Left ventricle myocardium superior (tissue), 1 donor: ENCODE measurements at places on chromosomes 1 and 21.
A peak's percentile ranks its signal among the peaks of the same experiment; 100 is the strongest.

GRCh38 chr1:28887835-28888682, 26.3 kb upstream of the EPB41 start:
- peak; percentile 72 for DNase-seq

GRCh38 chr21:36104317-36105300, 30.3 kb upstream of the CBR3 start:
- peak; percentile 70 for DNase-seq

DNA sequence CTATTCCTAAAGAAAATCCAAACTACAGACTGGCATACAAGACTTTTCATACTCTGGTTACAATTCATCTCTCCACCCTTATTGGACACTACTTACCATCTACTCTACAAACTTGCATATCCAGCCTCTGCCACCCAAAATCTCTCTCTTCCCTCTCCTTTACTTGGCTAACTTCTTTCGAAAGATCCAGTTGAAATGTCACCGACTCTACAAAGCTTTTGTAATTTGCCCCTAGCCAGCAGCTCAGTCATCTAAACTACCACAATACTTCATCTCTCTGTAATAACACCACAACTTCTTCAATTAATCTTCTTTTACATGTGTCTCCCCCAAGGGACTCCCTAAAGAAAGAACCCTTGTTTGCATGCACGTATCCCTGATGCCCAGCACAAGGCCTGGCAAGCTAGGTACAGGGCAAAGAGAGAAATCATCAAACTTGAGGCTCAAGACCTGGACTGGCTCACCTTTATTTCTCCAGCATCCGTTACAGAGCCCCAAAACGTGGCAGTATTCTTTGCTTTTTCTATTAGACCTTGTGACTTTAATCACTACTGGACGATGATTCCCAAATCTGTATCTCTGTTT, 2.7 kb downstream of the ZBTB21 start:
- no peak for DNase-seq

- no peak for DNase-seq
Measured at GRCh38 chr1:21631944-21632887, 36.9 kb downstream of the RAP1GAP start.

GRCh38 chr21:33688353-33688752, 46.1 kb downstream of the ITSN1 start:
- no peak for DNase-seq

DNA sequence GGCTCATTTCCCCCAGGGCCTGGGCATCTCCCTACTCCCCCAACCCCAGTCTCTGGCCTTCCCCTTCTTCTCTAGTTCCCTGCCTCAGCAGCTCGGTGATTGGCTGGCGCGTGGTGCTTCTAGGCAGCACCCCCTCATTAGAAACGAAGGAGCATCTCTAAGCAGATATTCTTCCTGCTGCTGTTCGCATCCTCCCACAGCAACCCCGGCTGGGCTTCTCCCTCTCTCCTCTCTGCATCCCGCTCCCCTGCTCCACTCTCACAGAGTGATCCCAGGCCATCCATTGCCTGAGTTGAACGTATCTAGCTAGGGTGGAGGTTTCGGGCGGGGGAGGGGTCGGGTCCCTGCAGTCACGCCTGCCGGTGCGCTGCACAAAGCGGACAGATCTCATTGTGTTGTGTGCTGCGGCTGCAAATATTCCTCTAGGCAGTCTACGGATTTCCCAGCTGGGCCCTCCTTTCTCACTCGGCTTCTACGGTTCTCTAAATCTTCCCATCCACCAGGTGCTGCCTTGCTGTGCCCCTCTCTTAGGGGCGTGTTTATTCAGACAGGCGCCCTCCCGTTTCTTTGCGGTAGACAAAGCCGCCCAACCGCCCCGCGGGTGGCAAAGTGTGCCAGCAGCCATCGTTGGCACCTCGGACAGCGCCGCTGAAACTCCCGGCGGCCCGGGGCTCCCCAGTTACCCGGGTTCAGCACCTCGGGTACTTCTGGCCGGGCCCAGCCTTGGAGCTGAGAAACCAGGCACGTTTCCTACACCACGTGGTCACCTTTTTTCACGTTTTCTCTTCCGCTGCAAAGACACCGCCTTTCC, 2.2 kb downstream of the CACNA1E start:
- peak; percentile 32 for DNase-seq

- DNase-seq = peak; percentile 66
Measured at GRCh38 chr1:227749916-227750710, 14.9 kb downstream of the SNAP47 start.

- no peak for DNase-seq
Measured at GRCh38 chr1:78234496-78234895, 188.7 kb downstream of the GIPC2 start.

DNA sequence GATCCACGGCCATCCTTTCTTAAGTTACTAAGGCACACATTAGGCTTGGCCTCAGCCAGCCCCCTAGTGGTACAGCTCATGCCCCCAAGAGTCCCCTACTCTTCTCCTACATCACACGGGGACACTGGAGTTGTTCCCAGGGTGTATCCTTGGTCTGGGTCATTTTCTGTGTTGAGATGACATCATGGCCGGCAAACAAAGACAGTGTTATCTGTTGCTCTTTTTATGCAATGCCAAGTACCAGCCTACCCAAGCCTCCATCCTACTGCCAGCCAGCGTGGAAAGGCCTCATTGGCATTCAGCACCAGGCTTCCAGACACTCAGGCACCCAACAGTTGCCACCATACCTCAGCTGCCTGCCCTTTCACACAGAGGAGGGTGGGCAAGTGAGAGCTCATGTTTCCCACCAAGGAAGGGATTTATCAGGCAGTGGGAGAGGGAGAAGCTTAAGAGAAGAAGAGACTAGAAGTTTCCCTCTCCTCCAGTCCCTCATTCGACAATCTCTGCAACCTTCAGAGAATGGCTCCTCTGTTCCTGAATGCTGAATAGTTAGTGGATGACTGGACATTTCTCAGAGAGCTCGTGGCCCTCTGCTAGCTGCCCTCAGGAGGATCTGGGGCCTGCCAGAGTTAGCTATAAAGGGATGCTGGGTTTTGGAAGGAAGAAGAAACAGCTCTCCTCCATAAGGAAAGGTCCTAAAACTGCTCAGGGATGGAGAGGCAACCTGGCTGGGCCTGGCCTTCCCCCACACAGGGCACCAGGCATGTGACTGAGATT, 17.7 kb downstream of the CBR1 start:
- no peak for DNase-seq

GRCh38 chr1:36339215-36339614, 15.8 kb upstream of the EVA1B start:
- DNase-seq = no peak

- no peak for DNase-seq
Measured at GRCh38 chr21:29190923-29191331, 60.5 kb downstream of the MAP3K7CL start.

DNA sequence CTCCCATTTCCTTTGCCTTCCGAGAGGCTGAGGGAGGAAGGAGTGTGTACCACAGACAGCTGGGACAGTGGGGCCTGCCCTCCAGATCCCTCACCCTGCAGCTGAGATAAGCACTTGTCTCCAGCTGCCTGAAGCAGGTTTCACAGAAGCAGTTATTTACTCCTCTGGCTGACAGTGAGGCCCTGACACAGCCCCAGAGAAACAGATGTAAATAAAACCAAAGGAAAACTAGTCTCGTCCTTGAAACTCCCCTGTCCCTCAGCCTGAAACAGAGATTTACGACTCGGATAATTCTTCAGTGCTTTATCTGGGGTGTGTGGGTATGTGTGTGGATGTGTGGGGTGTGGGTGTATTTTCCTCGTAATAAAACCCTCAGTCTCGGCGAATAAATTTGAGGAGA, 181.1 kb downstream of the IGSF21 start:
- DNase-seq = no peak

DNA sequence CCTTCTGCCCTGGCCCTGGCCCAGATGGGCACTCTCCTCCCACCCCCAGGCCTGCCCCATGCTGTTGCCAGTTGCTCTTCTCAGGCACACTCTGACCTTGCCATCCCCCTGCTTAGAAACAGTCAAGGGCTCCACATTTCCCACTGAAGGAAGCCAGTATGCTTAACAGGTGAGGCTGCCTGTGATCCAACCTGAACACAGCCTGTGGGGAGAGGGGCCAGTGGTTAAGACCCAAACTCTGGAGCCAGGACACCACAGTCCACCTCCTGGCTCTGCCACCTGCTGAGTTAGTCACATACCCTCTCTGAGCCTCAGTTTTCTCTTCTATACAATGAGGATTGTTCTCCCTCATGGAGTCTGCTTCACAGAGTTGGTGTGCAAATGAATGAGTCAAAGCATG, 526.9 kb downstream of the MATN1 start:
- no peak for DNase-seq

DNA sequence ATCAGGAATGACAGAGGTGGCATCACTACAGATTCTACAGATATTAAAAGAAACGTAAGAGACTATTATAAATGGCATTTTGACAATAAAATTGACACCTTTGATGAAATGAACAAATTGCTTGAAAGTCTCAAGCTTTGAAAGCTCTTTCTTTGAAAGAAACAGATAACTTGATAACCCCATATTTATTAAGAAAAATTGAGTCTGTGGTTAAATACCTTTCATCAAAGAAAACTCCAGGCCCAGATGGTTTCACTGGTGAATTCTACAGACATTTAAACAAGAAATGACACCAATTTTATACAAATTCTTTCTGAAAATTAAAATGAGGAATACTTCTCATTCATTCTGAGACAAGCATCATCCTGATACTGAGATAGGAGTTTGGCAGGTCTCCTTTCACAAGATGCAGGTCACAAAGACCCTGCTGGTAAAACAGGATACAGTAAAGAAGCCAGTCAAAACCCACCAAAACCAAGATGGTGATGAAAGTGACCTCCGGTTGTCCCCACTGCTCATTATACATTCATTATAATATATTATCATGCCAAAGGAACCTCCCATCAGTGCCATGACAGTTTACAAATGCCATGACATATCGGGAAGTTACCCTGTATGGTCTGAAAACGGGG, 210.9 kb downstream of the AKT3 start:
- DNase-seq = no peak

DNA sequence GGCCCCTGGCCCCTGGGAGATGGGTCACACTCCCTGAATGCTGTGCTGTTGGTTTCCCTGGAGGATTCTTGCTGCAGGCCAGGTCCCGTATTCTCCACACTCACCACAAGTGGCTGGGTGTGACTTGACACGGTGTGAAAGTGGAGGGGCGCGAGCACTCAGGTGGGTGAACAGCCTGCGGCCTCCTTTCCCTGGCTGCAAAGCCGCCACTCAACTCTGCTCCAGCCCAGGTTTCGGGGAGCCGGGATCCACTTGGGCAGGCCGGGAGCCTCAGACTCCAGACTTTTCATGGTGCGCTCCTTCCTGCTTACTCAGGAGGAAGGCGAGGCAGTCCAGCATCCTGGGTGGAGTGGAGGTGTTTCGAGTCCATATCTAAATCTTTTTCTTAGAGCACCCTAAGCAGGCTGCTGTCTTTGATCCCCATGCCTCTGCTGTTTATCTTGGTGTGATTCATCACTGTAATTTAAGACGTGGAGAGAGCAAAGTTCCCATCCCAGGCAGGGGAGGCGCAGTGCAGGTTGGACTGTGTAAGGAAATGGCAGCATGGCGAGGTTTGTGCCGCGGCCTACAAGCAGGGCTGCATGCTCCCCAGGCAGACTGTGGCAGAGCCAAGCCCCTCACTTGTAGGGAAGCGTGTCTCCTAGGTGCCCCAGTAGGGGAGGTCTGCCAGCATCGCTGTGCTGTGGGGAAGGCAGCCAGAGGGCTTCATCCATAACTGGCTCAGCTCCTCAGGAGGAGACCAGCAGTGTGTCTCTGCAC, 29.6 kb downstream of the VANGL1 start:
- DNase-seq = no peak

- no peak for DNase-seq
Measured at GRCh38 chr1:78892260-78892840, 114.2 kb downstream of the ADGRL4 start.

DNA sequence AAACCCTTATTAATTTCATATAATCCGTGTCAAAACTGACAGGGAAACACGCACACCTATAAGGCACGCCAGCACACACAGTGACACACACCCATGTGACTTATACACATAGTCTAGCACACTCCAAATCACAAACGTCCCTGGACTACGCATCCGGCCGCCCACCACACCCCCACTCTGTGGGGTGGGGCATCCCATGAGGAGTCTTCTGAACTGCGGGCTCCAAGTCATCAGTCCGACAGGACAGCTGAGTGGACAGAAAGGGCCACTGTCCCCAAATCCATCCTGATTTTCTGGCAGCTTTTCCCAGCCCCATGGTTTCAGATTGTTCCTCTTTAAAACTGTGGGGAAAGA, 829 bp downstream of the PEA15 start:
- peak; percentile 56 for DNase-seq

GRCh38 chr21:23452384-23453083, 2154.7 kb downstream of the MRPL39 start:
- DNase-seq = peak; percentile 13

DNA sequence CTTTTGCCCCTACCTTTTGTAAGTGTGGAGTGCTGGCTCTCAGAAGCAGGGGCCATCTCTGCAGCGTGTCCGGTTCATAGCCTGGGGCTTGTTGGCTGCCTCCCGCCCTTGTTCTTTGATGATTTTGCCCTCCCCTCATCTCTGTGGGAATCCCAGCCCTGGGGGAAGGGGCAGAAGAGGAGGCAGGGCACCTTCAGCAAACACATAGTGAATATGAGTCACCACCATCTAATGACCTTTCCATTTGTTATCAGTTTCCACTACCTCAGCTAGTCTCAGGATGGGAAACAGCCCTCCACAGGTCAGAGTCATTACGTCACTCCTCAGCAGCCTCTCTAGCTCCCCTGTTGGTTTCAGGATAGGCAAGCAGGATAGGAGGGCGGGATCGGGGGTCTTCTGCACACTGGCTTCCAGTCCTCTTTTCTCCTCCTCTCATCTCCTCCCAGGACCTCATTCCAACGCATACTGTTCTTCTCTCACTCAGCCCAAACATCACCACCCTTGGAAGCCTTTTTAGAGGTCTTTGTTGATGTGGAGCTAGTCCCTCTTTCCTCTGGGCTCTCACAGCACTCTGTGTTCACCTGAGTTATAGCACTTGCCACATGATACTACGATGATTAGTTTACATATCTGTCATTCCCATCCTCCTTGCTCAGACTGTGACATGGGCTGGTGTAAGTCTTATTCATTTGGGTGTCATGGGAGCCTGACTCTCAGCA, 15.8 kb downstream of the GADD45A start:
- peak; percentile 22 for DNase-seq

- no peak for DNase-seq
Measured at GRCh38 chr1:64546013-64546412, 76.1 kb downstream of the CACHD1 start.

GRCh38 chr1:187300081-187300480, 471.3 kb downstream of the PLA2G4A start:
- DNase-seq = no peak

GRCh38 chr1:67485046-67485811, 55.0 kb upstream of the SERBP1 start:
- DNase-seq = no peak

DNA sequence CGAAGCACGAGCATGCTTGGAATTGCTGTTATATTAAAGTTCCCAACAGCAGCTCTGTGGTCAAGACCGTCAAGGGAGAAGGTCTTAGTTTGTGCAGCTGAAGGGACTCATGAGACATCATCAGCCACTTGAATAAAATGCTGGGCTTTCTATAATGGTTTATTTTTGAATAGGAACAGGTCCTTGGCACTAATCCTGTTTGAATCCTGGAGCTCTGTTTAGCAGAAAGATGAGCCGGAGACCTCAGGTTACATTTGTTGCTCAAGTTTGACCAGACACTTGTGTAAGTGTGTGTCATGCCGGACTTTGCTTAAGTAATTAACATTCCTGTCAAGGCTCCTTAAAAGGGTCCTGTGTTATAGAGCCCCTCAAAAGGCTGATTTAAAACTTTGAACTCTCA, 186.5 kb downstream of the ROR1 start:
- DNase-seq = no peak
